ENCODE measurements at places on chromosomes 12 and 14.

DNA sequence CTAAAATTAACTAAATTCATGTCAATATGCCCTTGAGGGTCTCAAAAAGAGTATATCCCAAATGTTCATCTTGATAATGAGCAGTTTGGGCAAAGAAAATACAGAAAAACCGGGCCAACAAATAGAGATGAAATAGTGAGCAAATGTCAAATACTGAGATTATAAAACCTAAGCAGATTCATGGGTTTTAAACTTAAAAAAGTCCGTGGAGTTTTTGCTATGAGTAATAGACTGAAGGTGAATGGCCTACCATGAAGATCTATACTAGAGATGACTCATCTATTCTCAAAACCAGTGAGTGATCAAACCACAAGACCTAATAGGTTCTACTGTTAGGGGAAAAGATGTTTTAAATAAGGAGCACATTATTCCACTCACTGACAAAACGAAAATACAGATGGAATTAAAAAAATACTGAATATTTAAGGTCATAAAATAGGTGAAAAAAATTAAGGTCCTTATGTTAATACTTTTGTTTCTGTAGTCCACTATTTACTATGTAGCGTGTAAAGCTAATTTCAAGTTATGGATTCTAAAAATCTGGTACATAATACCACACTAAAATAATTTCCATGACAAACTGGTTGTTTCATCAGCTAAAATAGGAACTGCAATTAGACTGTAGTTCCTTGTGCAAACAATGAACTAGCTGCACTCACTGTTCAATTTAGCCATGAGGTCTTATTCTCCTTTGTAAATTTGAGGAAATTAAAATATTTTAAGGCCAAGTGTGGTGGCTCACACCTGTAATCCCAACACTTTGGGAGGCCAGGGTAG, 5.0 kb downstream of the HNRNPC start:
- no peak for DNase-seq

- DNase-seq, result no peak
Measured at GRCh38 chr12:3352230-3352629, 138.8 kb upstream of the PRMT8 start.

- no peak for DNase-seq
Measured at GRCh38 chr14:37813732-37814131, 218.3 kb downstream of the TTC6 start.

DNA sequence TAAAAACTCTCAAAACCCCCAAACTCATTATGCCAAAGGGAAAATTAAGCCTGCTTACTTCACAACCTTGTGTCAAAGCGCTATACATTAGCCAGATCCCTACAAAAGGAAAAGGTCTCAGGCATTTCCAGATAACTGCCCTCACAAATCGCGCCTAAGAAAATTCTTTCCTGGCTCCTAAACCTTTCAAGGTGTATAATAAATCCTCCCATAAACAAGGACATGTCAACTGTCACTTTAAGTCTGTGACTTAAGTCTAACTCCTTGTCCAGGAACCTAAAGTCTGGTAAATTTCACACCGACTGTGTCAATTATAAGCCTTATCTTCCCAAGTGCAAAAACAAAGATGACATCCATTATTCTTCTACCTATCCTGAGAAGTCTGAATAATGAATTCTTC, 4.3 kb upstream of the ETFBKMT start:
- no peak for DNase-seq

GRCh38 chr12:56718149-56718548, 7.0 kb downstream of the NACA start:
- DNase-seq, result no peak

DNA sequence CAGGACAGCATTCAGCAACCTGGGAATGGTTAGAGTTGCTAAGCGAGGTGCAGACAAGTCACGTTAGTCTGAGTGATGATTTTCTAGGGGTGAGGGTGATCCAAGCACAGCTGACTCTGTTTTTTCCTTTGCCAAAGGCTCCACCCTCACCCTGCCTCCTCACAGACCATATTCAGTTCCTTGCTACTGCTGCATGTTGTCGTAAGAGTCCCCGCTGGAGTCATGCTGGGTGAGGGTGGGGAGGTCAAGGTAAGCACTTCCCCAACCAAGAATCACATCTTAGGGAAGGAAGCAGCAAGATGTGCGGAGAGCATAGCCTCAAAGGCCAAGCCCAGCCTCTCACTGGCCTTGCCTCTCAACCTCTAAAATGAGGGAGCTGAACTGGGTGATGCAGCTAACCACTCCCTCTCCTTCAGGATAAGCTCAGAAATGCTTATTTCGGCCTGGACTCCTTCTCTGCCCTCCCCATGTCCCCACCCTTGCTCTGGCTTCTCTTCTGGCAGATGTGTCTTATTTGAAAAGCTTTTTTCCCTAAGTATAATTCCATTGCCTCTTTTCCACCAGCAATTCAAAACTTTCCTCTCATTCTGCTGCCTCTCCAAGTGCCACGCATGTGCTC, 66.9 kb upstream of the ACTN1 start:
- DNase-seq, result peak; percentile 27

- DNase-seq, result no peak
Measured at GRCh38 chr12:94495445-94496115, 35.9 kb upstream of the CEP83 start.

DNA sequence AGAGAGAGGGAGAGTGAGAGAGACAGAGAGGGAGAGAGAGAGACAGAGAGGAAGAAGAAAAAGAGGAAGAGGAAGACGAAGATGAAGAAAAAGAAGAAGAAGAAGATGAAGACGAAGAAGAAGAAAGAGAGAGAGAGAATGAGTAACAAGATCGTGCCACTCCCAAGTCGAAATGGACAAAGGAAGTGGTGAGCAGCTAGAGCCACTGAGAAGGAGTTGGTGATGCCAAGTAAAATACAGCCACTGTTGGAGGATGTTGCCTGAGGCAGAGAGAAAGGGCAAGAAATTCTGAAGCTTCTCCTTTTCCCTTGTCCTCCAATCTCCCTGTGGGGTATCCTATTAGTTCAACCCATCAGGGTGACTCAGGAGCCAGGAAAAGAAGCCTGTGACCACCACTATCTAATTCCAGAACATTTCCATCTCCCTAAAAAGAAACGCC, 12.5 kb upstream of the ANAPC5 start:
- no peak for DNase-seq

- no peak for DNase-seq
Measured at GRCh38 chr14:34256223-34256622, 205.8 kb downstream of the SPTSSA start.

DNA sequence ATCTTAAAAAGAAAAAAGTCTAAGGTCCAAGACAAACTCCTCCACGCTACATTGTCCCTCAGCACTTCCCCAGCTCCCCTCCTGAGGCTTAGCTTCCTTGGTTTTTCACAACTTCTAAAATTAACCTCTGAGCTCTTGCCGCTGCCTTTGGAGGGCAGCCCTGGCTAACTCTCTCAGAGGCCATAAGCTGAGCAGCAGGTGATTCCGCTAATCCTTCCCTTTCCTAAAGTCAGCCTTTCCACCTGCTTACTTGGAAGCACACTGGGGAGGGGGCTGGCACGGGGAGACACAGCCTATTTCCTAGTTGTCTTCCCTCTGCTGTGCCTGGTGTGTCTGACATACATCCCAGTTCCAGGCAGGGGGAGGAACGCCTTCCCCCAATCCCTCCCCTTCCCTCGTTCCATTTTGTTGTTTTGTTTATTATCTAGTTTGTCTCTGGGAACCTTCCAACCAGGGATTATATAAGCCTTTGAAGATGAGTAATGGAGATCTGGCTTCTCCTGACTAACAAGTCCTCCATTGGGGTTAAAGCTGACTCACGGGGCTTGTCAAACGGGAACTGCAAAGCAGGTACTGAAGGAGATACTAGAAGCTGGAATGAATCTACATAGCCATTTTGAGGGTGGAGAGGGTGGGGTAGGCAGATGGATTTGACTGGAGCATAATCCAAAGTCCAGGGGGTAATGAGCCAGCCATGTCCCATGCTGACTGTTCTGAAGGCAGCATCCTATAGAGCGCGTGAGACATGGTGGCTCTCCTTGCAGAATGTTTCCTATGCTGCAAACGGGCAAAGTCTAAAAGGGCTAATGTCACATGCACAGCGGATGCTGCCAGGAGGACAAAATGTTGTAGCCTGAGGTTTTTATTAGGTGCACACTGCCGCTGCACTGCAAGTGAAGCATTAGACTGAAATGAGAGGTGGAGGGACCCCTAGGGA, 230.8 kb downstream of the FOXN3 start:
- DNase-seq, result no peak

- DNase-seq, result no peak
Measured at GRCh38 chr12:40103043-40103442, 2.8 kb downstream of the SLC2A13 start.

- no peak for DNase-seq
Measured at GRCh38 chr12:85803923-85804322, 32.3 kb downstream of the RASSF9 start.

DNA sequence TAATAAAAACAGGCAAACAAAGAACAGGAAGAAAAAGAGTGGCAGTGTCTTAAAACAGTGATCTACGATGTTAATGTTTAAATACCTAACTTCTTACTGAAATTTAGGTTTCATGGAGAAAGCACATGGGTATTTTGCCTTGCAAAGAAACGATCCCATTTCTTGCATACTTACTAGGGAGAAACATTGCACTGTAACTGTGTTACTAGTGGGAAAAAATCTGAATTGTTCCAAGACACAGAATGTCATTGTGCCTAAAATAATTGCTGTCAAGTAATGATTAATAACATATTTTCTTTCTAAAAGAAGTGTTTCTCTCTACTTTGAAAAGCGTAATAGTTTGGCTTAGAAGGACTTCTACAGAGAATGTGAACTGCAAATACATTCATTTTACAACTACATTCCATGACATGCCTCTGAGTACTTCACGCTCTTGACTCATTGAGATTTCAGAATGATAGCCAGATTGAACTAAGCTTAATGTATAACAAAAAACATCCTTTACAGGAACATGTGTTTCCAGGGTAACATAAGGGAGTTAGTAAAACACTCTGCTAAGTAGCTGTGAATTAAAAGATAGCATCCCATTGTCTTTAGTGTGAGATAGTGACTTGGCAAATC, 256.2 kb upstream of the CPNE8 start:
- no peak for DNase-seq

GRCh38 chr14:55600784-55601561, 21.0 kb downstream of the KTN1 start:
- no peak for DNase-seq

DNA sequence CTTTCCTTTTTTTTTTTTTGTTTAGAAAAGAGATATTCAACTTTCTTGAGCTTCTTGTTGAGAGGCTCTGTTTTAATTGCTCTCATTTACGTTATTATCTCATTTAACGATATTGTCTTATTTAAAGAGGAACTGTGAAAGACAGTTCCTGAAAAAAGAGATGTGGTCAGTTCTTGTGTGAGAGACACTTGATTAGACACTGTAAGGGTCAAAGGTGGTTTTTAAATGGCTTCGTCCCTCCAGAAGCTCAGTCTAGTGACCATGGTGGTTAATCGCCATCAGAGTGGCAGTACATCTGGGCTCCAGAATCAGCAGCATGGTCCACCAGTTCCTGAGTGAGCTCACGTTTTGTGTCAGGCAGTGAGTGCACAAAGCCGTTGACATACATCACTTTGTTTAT, 57.9 kb upstream of the KCNA5 start:
- no peak for DNase-seq

DNA sequence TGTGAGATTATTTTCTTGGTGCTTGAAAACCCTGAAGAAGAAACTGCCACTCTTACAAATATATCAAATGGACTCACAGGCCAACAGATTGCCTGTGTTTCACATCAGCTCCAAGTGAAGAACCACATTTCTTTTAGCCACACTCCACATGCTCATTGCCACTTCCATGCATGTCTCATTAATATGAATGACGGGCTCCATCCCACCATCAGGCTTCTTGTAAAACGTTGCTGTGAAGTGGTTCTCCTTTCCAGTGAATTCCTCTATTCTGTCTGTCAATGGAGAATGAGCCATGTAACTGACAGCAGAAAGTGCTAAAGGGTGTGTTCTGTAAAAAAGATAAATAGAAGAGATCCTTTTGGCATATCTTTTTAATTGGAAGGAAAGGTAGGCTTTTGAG, 188.2 kb upstream of the RMST start:
- DNase-seq, result no peak

- DNase-seq, result no peak
Measured at GRCh38 chr12:1102791-1103450, 111.9 kb downstream of the ERC1 start.

GRCh38 chr12:4855121-4855924, 54.4 kb upstream of the KCNA1 start:
- peak; percentile 34 for DNase-seq

DNA sequence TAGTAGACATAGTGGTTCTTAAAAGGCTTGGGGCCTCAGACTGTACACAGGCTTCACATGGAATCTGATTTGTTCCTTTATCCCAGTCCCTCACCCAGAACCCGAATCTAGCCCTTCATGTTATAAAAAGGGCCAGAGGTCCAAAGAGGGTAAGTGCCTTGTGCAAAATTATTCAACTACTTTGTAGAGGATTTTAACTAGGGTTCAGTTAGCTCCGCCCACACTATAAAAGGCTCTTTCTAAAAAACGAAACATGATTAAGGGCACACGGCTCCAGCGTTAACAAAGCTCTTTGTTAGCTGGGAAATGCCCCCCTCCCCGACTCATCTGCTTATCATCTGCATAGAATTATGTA, 3.2 kb upstream of the SOCS2 start:
- DNase-seq, result no peak

DNA sequence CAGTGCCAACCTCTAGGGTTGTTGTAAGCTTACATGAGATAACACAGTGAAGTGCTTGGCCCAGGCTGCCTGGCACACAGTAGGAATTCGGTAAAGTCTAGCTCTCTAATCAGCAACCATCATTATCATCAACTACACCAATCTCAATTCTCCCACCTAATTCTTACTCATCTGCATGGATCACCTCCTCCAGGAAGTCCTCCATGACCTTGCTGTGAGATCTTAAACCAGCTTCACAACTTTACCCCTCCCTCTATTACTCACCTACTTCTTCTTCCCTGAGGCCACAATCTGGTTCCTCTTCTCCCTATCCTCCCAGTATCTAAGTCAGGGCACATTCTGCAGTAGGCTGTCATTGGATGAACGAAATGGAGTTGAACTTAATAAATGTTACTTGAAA, 67.3 kb downstream of the GSC start:
- no peak for DNase-seq

DNA sequence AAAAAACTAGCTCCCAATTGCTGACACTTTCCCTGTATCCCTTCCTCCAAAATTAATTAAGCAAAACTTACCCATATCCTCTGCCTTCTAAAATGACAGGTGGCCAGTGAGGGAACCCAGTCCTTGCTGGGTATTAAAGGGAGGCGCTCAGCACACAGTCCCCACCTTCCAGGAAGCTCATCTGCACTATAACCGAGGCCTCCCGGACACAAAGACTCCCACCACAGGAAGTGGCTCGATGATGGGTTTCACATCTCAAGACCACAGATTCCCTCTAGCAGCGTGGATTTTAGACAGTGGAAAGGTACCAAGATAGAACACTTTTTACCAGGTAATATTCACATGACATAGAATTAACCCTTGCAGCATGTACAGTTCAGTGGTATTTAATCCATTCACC, 126.8 kb upstream of the NCOR2 start:
- DNase-seq, result no peak

- no peak for DNase-seq
Measured at GRCh38 chr14:46063872-46064271, 587.7 kb downstream of the RPL10L start.

Data from CD4-positive, alpha-beta T cell treated with Interleukin-15 for 1 hour (primary cell).